ENCODE measurements at places on chromosomes 2 and 18. TPM values are rescaled to one million over a fixed set of nuclear protein-coding genes. Genes with fewer than 3 reads are reported as not detected.

GRCh38 chr2:216657086-216657855 is 24.1 kb downstream of the IGFBP2 start:
- DNase-seq, result no peak

GRCh38 chr18:50607378-50607926 is 47.6 kb downstream of the MAPK4 start:
- DNase-seq, result no peak

GRCh38 chr2:162462911-162463310 is 119.0 kb downstream of the GCA start:
- DNase-seq, result no peak

DNA sequence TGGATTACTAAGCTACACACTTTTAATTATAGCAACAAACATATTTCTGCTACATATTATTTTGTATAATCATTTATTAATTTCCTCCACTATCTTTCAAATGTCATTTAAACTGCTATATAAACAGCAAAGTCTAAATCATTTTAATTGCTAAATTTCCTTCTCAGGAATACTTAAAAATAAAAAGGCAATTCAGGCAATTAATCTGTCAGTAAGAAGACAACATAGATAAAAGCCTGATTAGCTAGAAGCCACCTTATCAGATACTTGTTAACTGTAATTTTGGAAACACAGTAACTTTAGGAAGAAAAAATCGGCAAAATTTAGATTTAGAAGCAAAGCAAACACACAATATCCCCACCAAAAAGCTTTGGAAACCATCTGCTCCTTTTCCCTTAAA is 188.2 kb upstream of the ZNF804A start:
- no peak for DNase-seq

- DNase-seq, result no peak
These were observed 879 bp downstream of the TMEM178A start for GRCh38 chr2:39666491-39667101.

DNA sequence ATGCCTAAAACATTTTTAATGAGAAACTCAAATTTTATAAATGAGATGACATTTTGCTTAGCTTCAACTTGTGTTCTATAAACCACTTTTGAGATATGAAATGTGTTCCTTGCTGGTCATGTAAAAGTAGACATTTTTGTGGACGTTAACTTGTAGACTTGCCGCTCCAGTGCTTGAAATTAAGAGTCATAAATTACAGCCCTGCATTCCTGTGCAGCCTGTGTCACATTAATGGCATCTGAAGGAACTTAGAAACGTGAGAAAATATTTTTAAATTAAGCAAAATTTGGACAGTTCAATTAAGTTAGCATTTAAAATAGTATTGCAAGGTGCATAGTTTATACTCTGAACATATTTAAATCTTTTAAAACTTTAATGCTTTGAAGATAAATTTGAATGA is 98.3 kb upstream of the LDLRAD4 start:
- no peak for DNase-seq

GRCh38 chr2:226185616-226186211 is 613.9 kb downstream of the IRS1 start:
- no peak for DNase-seq

- peak; percentile 69 for DNase-seq
These were observed 10.1 kb downstream of the EXOC6B start for GRCh38 chr2:72815655-72816278.

- DNase-seq, result no peak
These were observed 1.8 kb downstream of the TLK1 start for GRCh38 chr2:171158790-171159371.

DNA sequence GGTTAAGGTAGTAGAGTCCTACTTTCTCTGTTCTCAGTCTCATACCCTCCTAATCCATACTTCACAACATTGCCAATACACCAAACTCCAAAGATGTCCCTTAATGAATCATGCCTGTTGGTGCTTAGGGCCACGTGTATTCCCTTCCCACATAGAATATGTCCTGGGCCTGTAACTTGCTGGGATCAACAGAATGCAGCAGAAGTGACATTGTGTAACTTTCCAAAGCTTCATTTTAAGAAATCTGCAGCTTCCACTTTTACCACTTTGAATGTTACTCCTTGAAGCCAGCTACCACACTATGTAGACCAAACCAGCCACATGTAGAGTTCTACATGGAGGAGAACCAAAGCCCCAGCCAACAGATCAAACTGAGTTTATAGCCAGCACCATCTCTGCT is 58.5 kb upstream of the ARHGAP15 start:
- no peak for DNase-seq

GRCh38 chr2:6780765-6781274 is 84.9 kb downstream of the CMPK2 start:
- DNase-seq, result no peak

DNA sequence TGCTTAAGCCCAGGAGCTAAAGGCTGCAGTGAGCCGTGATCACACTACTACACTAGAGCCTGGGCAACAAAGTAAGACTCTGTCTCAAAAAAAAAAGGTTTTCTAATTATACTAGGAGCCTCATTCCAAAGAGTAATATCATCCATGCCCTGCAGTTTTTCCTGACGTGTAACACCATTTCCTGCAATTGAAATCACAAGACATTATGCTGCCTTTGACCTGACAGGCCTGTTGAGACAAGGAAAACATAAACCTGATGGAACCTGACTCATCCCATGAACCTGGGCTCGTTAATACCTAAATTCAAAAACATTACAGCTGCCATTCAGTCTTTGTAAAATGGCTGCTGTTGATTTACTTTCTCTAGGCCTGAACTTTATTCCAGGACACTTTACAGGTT is 58.7 kb upstream of the PEX13 start:
- DNase-seq, result no peak

- DNase-seq, result no peak
These were observed 31.0 kb downstream of the TANC1 start for GRCh38 chr2:158999458-158999857.

- DNase-seq, result no peak
These were observed 19.5 kb downstream of the CNOT11 start for GRCh38 chr2:101272045-101272784.

DNA sequence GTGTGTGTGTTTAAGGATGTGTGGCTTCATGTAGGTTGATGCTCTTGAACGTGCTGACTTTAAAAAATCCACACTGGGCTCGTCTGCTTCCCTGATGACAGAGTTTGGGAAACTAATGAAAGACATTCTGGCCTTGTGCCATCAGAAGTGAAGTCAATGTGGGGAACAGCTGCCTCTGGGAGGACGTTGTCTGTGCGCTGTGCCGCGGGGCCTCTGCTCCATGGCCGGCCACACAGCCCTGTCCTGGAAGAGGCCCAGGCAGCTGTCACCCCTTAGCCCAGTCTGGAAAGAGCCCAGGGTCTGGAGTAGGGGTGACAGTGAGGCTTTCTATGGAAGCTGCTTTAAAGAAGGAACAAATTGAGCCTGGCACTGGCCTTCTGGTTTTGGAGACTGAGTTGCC is 155.8 kb downstream of the SH3RF3 start:
- DNase-seq, result no peak

DNA sequence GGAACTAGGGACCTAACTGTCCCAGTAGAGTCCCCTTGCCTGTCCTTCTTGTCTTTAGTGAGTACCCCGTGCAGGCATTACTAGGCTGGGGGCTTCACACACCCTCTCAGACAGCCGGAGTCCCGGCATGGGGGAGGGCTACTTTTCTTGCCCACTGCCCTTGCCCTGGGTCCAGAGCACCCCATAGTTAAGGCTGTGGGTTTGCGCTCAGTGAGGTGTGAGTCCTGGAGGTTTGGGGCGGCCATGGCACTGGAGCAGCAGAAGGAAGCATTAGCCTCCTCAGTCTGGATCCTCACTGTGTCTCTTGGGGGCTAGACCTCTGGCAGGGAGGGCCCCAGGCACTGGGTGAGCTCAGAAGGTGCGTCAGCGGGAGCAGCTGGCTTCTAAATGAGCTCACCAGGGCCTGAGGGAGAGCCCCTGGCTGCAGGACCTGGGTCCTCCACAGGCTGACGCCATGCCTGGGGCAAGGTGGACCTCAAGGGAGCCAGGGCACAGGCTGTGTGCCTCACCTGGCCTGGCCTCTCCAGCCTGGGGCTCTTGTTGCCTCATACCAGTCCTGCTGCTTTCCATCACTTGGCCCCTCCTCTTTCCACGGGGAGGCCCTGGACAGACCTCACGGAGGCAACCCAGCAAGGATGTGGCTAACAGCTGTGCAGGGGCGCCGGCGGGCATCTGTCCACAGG is 27.4 kb downstream of the HS6ST1 start:
- no peak for DNase-seq

- DNase-seq, result no peak
These were observed 483.3 kb downstream of the PLCL1 start for GRCh38 chr2:198287706-198288105.

DNA sequence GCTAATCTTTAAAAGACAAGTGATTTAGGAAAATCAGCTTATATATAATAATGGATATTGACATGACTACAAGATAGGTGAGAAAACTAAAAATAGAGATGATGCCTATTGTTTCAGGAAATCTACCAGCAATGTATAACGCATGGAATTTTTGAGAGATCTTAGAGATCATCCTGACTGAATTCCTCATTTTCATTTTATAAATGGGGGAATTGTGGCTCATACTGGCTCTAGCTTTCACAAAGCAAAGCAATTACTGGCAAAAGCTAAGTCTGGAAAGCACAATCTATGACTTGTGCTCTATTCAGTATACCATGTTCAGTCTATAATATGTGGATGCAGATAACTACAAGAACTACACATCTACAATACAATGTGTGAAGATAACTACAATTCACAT is 51.9 kb upstream of the FANCL start:
- no peak for DNase-seq

DNA sequence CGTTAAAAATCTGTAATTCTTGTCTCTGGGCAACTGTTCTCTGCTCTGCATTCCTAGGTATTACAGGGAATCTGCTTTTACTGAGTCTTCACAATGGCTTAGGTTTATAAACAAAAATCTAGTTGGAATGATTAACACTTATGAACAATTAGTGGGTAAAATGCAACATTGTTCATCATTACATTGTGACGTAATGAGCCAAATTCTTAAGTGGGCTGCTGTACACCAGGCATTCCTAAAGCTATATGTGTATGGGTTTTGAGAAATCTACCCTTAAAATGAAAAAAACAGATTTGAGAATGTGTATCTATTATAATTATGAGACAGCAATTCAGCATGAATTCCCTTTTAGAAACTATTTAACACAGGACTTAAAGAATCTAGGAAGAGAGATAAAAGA is 41.5 kb upstream of the ERBB4 start:
- no peak for DNase-seq

- no peak for DNase-seq
These were observed 176.2 kb upstream of the HDAC4 start for GRCh38 chr2:239576784-239577685.

GRCh38 chr2:7510353-7510752 is 593.1 kb downstream of the RNF144A start:
- no peak for DNase-seq

GRCh38 chr2:62266433-62267038 is 70.6 kb downstream of the B3GNT2 start:
- DNase-seq, result no peak

DNA sequence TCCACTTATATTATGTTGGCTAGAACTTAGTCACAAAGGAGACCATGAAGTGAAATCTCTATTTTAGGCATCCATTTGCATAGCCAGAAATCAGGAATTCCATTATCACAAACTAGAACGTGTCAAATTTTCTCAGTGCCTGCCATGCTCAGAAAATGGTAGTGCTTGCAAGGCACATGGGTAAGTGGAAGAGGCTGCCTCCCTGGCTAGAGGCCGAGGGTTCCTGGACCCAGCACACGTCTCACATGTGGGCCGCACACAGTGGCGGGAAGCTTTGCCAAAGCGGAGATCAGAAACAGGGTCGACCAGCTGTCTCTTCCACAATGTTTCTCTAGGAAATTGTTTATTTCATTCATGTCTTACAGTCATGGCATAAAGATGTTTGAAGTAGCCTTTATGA is 42.3 kb downstream of the TRAF3IP1 start:
- DNase-seq, result no peak

- DNase-seq, result no peak
These were observed 137.3 kb downstream of the TRIB2 start for GRCh38 chr2:12854001-12854530.

- no peak for DNase-seq
These were observed 81.4 kb downstream of the KCNS3 start for GRCh38 chr2:17959833-17960232.

GRCh38 chr2:240964704-240965295 is 33.6 kb upstream of the SNED1 start:
- DNase-seq, result no peak

- no peak for DNase-seq
These were observed 51.9 kb upstream of the CWC22 start for GRCh38 chr2:180058993-180059392.

GRCh38 chr2:172917716-172918115 is 157.9 kb upstream of the MAP3K20 start:
- DNase-seq, result no peak

DNAH7 gene
- 0.23 TPM for total RNA-seq

CROCC2 gene
- total RNA-seq, result not detected

C1QL2 gene
- 0.55 TPM for total RNA-seq

SH3RF3 gene
- 0.78 TPM for total RNA-seq

MDH1B gene
- 1.6 TPM for total RNA-seq

SLC14A1 gene
- not detected for total RNA-seq

C2orf66 gene
- not detected for total RNA-seq

DSG1 gene
- not detected for total RNA-seq

DLGAP1 gene
- 24.0 TPM for total RNA-seq

LONRF2 gene
- 0.33 TPM for total RNA-seq

TCF7L1 gene
- total RNA-seq, result 108 TPM

Data from WTC11 (cell line).